ENCODE measurements at places on chromosomes 11 and 22.

- peak; percentile 80 for DNase-seq
Observed at GRCh38 chr11:67420646-67421429, 5.4 kb downstream of the CARNS1 start.

- DNase-seq = no peak
Observed at GRCh38 chr11:76861490-76861953, 804 bp downstream of the ACER3 start.

- DNase-seq = no peak
Observed at GRCh38 chr11:110059706-110060463, 33.3 kb upstream of the ZC3H12C start.

GRCh38 chr11:6468712-6469495 lies 4.8 kb downstream of the TRIM3 start:
- DNase-seq = peak; percentile 61

- DNase-seq = no peak
Observed at GRCh38 chr11:72784662-72785061, 9.2 kb downstream of the STARD10 start.

DNA sequence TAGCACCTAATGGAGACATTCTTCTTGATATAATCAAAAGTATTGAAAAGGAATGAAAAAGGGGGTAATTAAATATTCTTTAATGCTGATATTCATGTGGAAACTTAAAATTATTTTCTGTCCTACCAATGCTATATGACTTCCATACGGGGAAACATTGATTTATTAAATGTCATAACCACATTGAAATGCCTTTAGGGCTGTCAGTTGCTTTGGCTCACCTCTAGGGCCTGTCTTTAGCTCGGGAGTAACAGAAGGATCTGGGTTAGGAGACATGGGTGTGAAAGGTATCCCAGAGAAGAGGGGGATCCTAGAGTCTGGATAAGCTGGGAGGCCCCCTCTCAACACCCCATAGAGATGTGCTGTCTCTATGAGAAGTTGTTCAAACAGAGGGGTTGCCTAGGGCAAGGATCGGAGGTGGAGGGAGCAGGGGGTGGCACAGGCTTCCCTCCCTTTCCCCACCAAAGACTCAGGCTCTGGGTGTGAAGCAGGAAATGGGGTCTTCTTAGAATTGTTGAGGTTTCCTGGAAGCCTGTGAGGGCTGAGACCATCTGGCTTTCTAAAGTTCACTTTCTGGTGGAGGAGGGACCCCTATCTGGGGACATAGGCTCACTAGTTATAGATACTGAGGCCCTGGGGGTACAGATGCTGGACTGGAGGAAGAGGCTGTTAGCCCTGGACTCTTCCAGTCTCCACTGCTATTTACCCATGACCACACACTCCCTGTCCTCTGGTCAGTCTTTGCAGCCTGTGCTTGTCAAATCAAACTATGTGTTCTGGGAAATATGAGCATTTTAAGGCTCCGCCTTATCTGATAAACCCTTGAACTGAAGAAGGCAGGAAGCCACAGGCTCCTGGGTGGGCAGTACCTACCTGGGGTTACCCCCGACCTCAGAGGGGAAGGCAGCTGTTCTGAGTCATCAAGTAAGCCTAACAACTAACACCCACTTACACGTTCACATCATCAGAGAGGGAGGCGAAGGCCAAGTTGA lies 55.8 kb upstream of the RRAS2 start:
- DNase-seq = no peak

DNA sequence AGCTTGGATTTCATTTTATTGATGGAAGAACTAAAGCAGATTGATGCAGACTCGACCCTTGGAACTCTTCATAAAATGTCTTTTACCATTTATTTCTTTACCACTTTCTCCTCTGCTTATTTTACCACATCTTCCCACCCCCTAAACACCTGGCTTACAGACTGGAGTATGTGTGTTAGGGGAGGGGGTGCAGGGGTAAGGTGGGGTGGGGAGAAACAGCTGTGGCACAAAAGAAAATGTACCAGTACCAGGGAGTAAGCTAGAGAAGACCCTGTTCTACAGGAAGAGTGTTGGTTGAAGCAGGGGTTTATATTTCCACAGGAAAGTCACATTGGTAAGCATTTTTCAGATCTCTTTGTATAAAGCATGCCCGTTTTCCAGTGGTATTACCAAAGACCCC lies 312.7 kb upstream of the MTNR1B start:
- no peak for DNase-seq

DNA sequence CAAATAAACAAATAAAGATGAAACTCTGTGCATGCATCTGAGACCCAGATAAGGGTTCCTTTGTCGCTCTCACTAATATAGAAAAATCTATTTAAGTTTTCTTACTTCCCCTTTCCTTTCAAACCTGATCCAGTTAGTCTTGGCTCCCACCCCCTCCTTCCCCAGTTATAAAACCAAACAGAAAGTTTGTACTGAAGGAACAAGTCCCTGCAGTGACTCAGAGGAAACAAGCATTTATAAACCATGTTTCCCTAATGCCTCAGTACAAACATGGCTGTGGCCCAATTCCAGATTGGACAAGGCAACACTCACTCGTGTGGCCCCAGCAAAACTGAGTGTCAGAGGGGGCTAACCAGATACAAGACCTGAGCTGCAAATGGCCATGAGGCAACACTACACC lies 65.5 kb upstream of the ARHGAP20 start:
- DNase-seq = peak; percentile 86

DNA sequence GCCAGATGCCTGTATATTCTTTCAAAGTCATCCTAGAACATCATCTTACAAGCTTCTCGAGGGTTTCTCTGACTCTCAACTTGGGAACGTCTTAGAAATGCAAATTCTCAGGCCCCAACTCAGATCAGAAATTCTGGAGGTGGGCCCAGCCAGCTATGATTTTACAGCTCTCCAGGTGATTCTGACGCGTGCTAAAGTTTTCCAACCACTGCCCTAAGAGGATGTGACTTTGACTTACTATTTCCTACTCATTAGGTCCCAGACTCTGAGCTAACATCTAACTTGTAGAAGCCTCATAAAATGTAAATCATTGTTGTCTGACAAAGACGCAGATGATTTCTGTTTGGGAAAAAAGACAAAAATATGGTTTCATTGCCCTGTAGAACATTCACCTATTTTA lies 61.1 kb downstream of the IRAG1 start:
- DNase-seq = no peak

DNA sequence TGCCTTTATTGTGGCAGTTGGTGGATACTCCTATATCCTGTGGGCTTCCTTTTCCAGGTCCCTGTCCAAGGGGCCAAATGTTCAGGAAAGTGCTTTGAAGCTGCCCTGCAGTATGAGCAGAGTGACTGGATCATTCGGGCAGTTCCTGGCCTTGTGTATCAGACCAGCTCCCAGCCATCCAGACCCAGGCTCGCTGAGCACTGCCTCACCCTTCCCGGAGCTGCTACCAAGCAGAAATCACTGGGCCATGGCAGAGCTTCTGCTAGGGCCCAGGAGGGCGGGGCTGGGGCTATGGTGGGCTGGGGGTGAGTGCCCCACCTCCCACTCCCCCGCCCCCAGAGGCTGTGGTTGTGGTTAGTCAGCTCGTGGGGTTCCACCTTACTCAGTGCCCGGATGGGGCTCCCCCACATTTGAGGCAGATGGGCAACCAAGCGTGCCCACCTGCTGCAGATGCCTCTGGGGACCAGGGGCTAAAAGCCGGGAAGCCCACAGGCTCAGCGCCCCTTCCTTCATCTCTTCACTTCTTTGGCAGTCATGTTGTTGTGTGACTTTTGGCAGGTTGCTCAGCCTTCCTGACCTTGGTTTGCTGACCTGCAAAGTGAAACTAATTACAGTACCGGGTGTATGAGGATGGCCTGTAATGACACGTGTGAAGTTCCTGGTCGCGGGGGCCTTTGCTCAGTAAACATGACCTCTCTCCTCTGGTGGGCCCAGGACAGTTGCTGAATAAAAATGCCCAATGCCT lies 2.1 kb upstream of the LRRC32 start:
- no peak for DNase-seq

DNA sequence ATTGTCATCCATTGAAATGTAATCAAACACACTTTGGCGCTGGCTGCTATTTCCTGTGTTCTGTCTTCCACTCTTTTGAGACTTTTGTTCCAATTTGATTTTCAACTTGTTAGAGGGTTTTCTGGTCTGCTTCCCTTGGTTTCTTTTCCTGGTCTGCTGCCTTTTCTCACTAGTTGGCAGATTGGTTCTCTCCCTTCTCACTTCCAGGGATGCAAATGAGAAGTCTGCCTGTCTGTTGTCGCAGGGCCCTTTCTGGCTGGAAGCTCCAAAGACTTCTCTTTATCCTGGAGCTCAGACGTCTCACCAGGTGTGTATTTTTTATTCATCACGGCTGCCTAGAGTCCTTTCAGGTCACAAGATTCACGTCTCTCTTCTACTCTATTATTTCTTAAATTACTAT lies 84.0 kb downstream of the RPS6KA4 start:
- DNase-seq = no peak
